NCI-H446 (cell line): ENCODE measurements at places on chromosomes 16 and 17.
A peak's percentile ranks its signal among the peaks of the same experiment; 100 is the strongest.

GRCh38 chr16:728131-728889 is 1.4 kb downstream of the HAGHL start:
- peak; percentile 64 for DNase-seq

DNA sequence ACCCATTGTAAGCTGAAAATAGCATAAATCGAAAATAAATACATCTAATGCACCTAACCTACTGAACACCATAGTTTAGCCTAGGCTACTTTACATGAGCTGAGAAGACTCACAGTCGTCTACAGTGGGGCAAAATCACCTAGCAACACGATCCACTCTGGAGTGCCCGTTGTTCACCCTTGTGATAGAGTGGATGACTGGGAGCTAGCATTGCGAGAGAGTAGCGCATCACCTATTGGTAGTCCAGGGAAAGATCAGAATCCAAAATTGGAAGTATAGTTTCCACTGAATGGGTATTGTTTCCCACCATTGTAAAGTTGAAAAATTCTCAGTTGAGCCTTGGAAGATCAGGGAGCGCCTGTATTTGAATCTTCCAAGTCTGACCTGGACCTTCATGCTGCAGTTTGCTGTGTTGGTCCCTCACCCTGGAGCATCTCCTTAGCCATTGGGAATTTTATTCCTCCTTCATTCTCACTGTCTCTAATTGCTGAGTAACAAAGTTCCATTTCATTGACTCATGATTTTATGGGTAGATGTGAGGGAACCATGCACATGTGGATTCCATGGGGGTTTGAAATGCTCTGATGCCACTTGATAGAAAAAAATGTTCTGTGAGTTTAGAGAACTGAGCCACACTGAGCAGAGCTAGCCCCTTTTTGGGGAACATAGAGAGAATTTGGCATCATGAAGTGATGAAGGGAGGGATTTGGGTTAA is 19.6 kb downstream of the AKAP1 start:
- no peak for DNase-seq

- DNase-seq: no peak
These were observed 261.8 kb upstream of the CACNG5 start for GRCh38 chr17:66573078-66573477.

DNA sequence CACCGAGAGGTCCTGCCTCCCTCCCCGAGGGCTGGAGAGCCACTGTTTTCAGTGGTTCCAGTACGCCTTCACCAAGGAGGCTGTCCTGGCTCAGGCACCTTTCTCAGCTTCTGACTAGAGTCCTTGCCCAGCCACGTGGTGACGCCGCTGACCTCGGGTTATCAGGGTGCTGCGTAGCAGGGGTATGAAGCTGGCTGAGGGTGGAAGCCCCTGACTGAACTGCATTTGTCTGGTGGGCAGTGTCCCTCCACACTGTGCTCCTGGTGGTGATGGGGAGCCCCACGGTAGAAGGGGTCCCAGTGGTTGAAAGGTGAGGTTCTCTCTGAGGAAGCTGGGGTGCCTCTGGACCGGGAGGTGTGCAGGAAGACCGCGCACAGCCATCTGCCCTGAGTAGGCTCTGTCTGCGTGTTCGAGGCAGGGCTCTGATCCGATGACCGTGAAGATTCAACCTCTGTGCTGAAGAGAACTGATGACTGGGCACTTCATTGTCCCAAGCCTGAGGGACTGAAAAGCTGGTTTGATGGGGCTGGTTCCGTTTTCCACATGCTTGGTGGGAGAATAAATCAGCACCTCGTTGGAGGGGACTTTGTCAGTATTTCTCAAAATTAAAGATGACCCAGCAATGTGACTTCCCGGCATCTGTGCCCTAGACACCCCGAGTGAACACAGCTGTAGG is 2.5 kb downstream of the ACSF3 start:
- DNase-seq: no peak

- DNase-seq: no peak
These were observed 772 bp upstream of the KIF22 start for GRCh38 chr16:29789775-29790182.

DNA sequence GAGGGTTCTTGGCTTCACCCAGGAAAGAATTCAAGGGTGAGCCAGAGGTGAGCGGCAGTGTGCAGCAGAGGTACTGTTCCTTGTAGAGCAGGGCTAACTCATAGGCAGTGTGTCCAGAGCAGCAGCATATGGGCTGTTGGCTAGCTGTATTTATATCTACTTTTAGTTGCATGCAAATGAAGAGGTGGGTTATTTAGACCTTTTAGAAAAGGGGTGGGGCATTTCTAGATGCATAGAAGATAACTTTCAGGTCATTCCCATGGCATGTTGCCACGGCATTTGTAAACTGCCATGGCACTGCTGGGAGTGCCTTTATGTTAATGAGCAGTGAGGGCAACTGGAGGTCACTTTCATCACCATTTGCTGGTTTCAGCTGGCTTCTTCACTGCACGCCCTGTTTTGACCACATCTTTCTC is 141.0 kb downstream of the STX8 start:
- no peak for DNase-seq

DNA sequence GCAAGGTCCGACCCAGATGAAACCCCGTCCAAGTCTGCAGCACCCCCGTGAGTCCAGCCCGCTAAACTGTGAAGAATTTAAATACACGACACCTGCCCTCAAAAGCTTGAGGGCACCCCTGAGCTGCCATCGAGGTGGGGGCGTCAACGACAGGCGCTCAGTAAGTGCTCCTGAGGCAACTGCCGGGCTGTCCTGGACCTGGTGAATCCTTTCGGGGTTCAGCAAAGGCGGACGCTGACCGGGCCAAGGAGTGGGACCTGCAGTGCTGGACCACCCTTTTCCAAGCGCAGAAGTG is 512 bp upstream of the ENDOV start:
- DNase-seq: no peak

- DNase-seq: no peak
These were observed 28.7 kb downstream of the KNOP1 start for GRCh38 chr16:19689342-19689741.

DNA sequence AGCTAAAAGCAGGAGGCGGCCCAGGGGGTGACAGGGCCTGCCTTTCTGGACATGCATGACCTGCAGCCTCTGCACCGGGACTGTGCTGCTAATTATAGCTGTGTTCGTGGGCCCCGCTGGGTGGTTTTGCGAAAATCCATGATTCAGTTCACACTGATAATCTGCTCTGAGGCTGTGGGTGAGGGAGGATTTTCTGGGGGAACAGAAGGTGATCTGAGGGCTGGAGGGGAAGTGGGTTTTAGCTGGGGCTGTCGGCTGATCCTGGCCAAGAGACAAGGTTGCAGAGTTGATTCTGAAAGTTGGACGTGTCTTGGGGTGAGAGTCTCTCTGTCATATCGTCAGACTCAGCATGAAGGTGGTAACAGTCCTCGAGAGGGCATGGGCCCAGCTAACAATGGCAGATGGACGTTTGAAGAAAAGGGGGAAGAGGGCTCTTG is 187.5 kb upstream of the ZNF469 start:
- DNase-seq: no peak

DNA sequence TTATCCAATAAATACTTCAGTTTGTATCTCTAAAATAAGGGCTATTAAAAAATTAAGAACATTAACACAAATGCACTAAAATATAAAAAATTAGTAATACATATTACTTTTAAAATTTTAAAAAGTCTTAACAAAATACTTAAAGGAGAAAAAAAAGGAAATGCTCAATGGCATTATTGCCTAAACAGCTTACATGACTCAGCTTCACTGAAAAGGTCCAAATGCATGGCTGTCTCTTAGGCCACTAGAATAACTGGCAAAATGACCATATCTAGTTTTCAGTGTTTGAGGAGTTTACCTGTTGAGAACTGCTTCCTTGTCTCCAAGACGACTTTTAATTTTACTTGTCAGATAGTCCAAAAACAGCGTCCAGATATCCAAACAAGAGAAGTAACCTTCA is 66.0 kb downstream of the XPO6 start:
- DNase-seq: no peak

DNA sequence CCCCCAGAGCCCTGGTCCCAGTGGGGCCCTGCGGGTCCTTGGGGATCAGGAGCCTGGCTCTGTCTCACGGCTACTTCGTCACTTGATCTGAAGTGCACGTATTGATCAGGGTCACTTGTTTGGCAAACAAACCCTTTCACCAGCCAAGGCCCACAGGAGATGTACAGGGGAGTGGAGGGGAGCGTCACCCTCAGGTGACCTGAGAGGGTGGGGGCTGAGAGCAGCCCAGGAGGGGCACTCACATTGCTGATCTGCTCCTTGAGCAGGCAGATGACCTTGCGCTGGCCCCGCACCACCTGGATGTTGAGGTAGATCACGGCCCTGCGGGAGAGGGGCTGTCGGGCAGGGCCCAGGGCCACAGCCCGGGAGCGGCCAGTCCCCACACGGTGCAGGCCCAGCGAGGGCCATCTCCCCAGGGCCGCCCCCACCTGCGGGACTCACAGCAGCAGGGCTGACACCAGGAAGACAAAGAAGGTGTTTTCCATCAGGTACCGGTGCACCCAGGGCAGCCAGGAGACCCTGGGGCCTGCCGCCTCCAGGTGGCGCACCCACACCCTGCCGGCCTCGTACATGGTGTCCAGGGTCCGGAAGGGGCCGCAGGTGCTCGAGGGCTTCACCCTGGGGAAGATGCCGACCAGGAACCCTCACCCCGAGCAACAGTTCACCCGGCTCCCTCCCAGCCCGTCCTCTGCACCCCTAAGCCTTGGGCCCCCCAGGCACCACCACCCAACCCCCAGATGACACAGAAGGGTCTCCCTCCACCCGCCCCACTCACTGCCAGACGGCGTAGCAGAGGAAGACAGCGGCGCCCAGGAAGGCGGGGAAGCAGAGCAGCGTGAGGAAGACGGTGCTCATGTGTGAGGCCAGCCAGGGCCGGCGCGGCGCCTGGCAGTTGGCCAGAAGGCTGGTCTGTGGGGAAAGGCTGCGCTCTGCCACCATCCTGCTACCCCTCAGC is 11.3 kb downstream of the TMC6 start:
- DNase-seq: no peak

- no peak for DNase-seq
These were observed at the start of gene ABHD15 for GRCh38 chr17:29566473-29567303. Gene ABHD15 (minus strand): TSS chr17:29567037. CDS start chr17:29566966, 71 bp downstream.

- DNase-seq: no peak
These were observed 669 bp downstream of the RNF167 start for GRCh38 chr17:4940555-4941318.

DNA sequence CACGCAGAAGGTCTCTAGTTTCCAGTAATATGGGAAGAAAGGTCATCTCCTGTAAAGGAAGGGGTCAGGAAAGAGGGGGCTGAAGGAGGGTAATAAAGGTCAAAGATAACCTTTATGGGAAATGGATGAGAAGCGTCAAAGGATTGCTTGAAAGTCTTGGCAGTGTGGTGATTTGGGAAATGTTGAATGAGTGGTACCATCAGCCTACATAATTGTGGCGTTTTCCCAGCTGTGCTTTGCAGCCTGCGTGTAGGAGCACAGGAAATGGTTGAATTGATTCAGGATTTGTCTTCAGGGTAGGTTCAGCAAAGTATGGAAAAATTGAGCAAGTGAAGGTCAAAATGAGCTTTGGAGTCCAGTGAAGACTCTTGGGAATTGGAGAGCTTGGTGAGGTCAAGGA is 115.8 kb upstream of the NOL11 start:
- no peak for DNase-seq

- DNase-seq: no peak
These were observed 415 bp upstream of the FOXF1 start for GRCh38 chr16:86509759-86510464.

- no peak for DNase-seq
These were observed 272.4 kb downstream of the IRF8 start for GRCh38 chr16:86171329-86171728.

DNA sequence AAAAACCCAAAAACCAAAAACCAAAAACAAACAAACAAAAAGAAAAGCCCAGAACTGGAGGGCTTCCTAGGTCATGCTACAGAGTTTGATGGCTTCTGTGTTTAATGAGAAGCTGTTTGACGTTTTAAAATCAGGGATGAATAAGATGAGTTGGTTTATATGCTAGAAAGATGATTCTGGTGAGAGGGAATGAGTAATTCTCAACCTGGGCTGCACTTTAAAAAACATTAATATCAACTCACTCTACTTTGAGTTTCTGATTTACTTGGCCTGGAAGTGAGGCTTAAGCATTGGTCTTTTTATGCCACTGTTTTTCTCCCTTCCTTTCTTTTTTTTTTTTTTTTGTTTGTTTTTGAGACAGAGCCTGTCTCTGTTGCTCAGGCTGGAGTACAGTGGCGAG is 5.1 kb downstream of the RGS9 start:
- DNase-seq: no peak

DNA sequence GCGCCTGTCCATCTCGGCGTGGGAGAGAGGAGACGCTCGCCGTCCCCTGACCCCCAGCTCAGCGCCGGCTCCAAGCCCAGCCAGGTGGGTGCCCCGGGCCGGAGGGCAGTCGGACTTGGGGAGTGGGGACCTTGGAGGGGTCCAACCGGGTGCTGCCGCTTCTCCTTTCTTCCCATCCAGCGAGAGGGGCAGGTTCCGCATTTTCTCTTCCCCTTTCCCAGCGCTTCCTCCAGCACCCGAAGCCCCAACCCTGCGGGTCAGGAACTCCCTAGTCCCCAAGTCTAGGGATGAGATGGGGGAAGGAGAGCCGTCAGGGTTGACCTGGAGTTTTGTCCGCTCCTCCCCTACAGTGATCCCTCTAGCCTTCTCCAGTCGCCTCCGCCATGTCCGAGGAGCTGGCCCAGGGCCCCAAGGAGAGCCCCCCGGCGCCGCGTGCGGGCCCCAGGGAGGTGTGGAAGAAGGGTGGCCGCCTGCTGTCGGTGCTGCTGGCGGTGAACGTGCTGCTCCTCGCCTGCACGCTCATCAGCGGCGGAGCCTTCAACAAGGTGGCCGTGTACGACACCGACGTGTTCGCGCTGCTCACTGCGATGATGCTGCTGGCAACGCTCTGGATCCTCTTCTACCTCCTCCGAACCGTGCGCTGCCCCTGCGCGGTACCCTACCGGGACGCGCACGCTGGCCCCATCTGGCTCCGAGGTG is at the start of gene OTOP2:
Gene OTOP2 (plus strand): TSS at position 24 of the 699 bp plus-strand sequence. CDS start 360 bp downstream, at position 384.
- no peak for DNase-seq

DNA sequence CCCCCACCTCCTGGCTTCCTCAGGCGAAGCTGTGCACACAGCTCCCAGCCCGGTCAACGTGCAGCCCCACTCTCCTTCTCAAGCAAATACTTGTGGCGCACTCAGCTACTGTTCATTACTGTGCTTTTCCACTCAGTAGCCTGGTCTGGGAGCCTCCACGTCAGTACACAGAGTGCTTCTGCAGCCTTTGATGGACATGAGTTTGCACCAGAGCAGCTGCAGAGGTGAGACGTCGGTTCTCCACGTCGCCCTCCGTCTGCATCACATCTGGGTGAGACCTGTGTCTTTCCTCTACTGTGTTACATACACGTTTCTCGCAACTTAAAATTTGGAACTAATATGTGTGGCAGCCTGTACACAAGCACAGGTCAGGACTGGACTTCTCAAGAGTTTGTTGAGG is 334.3 kb downstream of the C16orf95 start:
- DNase-seq: no peak
